GOT3 (cell line): ENCODE measurements at places on chromosomes 3 and 15.

GRCh38 chr3:106006001-106006400, 137.2 kb upstream of the CBLB start:
- peak; percentile 42 for DNase-seq

- no peak for DNase-seq
Measured at GRCh38 chr3:33058765-33059164, 38.2 kb downstream of the GLB1 start.

- no peak for DNase-seq
Measured at GRCh38 chr15:51874751-51875644, 45.5 kb downstream of the TMOD3 start.

DNA sequence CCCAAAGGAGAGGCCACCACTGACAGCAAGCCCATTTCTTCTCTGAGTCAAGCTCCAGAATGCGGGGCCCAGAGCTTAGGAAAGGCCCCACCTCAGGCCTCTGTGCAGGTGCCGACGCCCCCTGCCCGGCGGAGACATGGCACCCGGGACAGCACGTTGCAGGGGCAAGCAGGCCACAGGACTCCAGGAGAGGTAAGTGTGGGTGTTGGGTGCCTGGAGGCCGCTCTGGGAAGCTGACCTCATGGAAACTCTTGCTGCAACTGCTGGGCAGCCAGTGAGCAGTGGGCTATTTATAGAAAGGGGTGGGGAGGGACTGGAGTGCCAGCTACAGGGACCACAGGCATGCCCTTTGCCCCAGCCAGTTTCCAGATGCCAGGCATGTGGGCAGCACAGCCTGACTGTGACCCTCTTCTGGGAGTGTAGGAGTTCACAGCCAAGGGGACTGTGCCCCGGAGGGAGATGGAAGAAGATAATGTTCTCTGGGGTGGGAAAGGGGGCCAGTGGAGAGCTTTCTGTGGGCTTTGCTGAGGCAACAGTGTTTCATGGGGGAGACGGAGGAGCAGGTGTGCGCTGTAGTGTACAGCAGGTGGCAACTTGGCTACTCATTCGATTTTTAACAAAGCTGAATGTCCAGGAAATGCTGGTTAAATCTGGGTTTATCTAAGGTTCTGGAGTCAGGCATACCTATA, 23.7 kb downstream of the ALPK3 start:
- peak; percentile 48 for DNase-seq

DNA sequence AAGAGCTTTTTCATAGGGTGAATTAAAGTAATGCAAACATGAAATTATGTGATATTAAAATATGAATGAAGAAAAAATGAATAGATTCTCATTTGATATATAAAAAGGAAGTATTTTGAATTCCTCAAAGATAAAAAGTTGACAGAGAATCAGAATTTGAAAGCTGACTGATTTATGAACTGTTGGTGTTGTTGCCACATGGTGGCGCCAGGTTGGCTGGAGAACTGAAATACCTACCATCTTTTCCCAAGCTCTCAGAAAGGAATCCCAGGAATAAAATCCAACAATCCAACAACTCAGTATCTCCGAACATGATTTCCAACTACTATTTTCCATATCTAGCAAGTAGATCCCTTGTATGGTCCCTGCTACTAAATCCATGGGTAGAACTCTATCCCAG, 3.1 kb downstream of the MYRIP start:
- no peak for DNase-seq

DNA sequence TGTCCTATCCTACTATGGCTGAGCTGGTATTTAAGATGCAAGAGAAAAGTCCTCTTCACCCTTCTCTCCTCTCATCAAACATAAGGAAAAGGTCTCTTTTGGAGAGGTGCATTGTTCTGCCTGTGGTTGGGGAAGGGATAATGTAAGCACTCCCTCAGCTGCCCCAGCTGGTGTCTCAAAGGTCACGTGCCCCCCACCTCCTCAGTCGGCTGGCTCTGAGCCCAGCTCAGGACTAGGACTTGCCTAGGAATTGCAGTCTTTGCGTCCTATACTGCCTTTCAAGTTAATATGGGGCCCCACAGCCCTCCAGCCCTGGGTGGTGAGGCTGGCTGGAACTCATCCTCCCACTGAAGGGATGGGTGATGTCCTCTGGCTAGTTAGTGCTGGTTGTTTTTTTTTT, 29.7 kb downstream of the OR4F15 start:
- DNase-seq = no peak

GRCh38 chr3:30642849-30643361, 36.5 kb downstream of the TGFBR2 start:
- no peak for DNase-seq

DNA sequence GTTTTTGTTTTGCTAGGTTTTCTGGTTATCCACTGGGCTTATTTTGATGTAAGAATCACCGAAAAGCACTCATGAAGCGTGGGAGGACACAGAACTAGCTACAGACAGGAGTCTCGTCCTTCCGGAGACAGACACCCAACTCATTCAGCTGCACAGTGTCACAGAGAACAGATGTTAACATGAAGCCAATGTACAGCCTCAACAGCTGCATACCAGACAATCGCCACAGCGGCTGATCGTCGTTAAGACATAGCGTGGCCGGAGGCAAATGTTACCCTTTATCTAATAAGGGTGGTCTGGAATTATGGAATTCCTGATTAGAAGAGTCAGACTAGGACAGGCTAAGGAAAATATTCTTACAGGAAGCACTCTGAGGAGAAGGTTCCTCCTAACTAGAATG, 1.1 kb upstream of the PYGO1 start:
- DNase-seq = no peak

GRCh38 chr15:92082006-92082843, 228.7 kb downstream of the SLCO3A1 start:
- DNase-seq = no peak

GRCh38 chr3:160771811-160772459, 15.9 kb downstream of the PPM1L start:
- no peak for DNase-seq

GRCh38 chr3:107416886-107417285, 39.6 kb downstream of the CCDC54 start:
- no peak for DNase-seq

- DNase-seq = no peak
Measured at GRCh38 chr3:41441139-41441538, 241.8 kb downstream of the CTNNB1 start.

DNA sequence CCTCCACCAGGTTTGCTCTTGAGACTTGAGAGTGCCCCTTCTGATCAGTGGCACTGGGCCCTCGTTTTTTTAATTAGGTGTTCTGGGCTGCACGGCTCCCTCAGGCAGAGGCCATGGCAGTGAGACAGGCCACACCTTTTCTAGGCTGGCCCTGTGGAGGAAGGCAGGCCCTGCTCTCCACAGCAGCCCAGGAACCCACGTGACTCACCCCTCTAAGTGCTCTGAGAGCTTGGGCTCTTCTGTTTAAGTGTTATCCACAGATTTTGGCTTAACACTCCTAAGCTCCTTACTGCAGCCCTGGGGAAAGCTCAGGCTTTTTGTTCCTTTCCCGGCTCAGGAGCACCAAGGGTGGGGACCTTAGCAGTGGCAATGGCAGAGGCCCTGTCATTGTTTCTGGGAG, 463.2 kb upstream of the GBE1 start:
- no peak for DNase-seq

- DNase-seq = no peak
Measured at GRCh38 chr15:94000606-94001005, 230.8 kb upstream of the MCTP2 start.

DNA sequence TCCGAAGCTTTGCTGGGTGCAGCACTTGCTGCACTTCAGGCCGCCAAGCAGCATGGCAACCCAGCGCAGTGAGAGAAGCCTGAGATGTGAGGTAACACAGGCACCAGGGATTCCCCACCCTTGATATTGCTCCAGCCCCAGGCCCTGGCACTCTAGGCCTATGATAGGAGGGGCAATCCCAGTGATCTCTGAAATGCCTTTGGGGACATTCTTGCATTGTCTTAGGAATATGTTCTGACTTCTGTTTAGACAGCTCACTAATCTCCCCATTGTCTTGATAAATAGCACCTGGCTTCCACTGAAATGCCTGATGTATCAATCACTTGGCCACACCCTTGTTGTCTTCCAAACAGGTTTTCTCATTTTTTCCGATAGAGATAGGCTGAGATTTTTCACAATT, 102.8 kb downstream of the SOX14 start:
- DNase-seq = no peak

DNA sequence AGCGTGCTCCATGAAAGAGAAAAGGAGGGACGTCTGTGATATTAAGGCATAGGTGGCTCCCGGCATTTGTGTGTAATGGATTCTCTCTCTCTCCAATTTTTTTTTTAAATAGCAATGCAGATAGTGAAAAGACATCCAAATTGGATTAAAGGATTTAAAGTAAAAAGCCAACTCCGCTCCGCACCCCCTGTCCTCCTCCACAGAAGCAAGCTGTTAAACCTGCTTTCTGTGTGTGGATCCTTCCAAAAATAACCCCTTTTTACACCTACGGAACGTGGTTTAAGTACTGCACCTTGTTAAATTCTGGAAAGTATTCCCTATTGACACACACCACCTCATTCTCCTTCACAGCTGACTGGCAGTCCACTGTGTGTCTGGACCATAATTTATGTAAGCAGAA, 61.6 kb downstream of the ST8SIA2 start:
- DNase-seq = no peak

- DNase-seq = peak; percentile 33
Measured at GRCh38 chr15:67105065-67105951, 39.9 kb downstream of the SMAD3 start.

- DNase-seq = no peak
Measured at GRCh38 chr3:72343078-72343477, 505.2 kb downstream of the SHQ1 start.

DNA sequence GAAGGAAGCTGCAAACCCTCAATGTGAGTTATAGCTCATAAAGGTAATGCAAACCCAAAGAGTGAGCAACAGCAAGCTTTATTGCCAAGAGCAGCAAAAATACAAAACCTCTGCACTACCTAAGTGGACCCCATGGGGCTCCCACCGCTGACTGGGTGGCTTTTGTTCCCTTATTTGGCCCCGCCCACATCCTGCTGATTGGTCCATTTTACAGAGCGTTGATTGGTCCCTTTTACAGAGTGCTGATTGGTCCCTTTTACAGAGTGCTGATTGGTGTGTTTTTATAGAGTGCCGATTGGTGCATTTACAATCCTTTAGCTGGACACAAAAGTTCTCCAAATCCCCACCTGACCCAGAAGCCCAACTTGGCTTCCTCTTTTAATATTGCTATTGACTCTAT, 154.5 kb upstream of the NSMCE3 start:
- DNase-seq = no peak

GRCh38 chr3:128727059-128727458, 1.1 kb downstream of the RAB7A start:
- no peak for DNase-seq

DNA sequence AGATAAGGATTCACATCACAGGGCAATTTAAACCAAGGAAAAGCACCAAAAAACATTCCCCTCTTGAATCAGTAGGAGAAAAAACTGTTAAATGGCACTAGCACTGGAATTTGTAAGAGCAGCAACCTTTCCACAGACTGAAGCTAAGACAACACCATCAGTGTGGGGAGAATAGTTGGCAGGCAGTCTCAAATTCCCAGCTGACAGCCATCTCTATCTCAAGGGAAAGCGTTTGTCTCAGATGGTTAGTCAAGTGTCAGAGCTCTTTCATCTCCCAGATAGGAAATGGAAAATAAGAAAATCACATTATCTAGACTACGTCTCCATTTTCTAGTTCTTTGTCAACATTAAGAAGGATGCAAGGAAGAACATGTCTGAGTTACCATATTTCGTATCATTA, 228.7 kb downstream of the WDR72 start:
- DNase-seq = no peak

DNA sequence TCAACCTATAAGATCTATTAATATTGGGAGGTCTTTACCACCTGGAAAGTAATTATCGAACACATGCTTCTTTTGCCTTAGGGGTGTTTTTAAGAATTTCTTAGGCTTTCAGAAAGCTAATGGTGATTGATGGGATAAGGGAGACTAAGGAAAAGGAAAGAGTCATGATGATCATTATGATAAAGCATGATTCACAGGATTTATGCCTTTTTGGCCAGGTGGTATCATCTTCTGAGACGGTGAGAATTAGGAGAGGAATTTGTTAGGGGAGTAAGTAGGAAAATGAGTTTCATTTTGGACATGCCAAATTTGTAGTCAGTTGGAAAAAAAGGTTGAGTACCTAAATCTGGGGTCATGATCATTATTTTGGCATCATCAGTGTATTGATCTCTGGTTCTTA, 8.9 kb downstream of the ARMC8 start:
- DNase-seq = no peak
